Mucosa of descending colon (tissue), 3 donors: ENCODE measurements at places on chromosomes 3 and 15.
A peak's percentile ranks its signal among the peaks of the same experiment; 100 is the strongest.

DNA sequence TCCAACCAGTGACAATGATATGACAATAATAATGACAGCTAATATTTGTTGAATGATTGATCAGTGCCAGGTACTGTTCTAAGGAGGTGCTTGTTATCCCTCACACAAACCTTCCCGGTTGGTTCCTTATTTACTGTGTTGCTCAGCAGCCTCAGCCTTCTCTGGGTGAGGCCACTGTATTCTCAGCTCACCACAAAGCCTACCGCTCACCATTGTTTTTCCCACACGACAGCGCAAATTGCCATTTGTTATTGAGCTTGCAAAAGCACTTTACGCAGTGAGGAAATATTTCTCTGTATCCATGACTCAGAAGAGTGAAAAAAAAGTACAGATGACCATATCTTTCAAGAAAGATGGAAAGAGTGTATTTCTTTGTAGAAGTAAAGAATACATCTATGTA, 49.5 kb upstream of the PDZRN3 start:
- no peak for DNase-seq

DNA sequence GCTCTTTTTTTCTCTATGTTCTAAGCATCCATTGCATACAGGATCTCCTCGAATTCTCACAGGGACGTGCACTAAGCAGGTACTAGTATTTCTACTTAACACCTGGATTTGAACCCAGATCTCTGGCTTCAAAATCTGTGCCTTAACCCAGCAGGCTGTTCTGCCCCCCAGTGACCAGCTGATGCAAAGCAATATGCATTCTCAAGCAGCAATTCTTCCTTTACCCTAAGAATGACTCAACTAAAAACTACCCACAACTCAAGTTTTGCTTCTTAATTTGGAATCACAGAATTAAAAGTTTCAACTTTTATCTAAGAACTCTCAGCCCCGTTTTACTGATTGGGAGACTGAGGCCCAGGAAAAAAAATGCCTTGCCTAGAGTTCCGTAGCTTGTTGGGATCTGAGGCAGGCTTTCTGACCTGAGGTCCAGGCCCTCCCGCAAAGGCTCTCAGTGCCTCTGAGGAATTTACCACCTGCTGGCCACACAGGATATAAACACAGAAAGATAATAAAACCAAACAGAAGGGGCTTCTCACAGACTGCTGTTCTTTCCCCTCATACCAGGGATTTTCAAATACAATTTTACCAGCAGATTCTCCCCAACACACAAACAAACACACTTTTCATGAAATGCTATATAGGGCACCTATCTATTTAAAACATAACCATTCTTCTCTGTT, 115.4 kb upstream of the RAD18 start:
- no peak for DNase-seq

DNA sequence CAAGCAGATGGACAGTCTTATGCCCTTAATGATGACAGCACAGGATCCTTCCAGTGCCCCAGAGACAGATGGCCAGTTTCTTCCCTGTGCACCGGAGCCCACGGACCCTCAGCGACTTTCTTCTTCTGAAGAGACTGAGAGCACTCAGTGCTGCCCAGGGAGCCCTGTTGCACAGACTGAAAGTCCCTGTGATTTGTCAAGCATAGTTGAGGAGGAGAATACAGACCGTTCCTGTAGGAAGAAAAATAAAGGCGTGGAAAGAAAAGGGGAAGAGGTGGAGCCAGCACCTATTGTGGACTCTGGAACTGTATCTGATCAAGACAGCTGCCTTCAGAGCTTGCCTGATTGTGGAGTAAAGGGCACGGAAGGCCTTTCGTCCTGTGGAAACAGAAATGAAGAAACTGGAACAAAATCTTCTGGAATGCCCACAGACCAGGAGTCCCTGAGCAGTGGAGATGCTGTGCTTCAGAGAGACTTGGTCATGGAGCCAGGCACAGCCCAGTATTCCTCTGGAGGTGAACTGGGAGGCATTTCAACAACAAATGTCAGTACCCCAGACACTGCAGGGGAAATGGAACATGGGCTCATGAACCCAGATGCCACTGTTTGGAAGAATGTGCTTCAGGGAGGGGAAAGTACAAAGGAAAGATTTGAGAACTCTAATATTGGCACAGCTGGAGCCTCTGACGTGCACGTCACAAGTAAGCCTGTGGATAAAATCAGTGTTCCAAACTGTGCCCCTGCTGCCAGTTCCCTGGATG, 198.7 kb downstream of the AKAP13 start:
- peak; percentile 87 for DNase-seq

DNA sequence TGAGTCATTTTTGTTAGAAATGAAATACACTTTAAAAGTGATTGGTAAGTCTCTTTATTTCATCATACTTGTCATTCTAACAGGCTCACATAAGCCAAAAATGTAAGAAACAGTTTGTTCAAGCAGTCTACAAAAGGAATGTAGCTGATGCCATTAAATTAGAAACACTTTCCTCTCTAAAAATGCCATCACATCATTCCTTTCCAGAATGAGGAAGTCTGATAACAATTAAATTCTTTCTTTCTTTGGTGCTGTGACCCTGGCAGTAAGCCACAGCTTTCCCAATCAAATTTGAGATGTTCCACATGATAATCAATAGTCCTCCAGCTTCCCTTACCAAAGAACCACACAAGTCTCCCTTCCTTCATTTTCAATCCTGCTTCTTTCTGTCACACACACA, 9.4 kb upstream of the P2RY1 start:
- no peak for DNase-seq

DNA sequence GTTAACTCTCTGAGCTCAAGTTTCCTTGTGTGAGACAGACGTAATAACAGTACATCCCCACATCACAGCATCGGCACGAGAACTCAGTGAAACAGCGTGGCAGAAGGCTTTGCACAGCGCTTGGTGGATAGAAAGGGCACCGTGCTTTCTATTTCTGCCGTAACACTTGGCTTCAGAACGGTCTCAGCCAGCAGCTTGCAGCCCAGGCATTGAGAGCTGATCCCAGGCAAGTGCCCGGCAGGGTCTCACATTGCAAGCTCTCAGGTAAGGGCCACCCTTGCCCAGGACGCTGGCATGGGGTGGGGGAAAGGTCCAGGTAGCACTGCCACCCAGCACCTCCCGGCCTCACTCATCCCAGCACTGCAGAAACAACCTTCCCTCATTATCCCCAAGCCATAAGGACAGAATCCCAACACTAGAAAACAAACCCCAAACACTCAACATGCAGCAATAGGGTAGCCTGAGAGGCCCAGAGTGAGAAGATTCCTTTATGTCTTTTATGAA, 70.5 kb upstream of the ITGA11 start:
- DNase-seq, result no peak

DNA sequence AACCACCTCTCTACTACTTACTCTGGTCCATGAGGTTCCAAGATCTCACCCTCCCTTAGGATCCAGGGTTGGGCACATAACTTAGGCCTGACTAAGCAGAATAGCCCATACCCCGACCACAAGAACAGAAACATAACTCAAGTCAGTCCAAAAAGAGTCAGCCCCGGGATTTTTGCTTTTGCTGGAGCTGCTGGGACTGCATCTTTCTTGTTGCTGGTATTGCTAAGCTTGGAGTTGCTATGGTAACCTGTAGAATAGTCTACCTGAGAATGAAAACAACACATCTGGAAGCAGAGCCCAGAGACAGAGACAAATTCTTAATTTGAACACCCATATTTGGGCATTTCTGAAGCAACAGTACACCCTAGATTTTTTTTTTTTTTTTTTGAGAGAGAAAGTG, 6.5 kb downstream of the RUBCN start:
- DNase-seq, result no peak

GRCh38 chr15:83512459-83512858, 65.3 kb downstream of the SH3GL3 start:
- DNase-seq, result no peak

DNA sequence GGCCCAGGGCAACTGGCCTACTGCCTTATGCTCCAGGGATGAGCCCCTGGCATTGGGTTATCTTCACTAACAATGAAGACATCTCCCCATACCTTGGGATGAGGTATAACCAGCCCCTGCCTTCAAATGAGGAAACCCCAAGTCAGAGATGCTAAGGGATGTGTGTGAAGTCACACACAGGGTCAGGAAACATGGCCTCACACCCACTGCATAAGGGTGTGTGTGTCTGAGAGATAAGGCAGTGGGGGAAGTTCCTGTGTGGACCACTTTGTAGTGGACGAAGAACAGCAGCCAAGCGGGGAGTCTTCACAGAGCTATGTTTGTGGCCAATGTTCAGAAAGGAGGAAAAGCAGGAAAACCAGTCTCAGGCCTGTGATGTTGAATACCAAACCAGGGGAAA, 10.5 kb downstream of the ELP6 start:
- DNase-seq, result no peak

DNA sequence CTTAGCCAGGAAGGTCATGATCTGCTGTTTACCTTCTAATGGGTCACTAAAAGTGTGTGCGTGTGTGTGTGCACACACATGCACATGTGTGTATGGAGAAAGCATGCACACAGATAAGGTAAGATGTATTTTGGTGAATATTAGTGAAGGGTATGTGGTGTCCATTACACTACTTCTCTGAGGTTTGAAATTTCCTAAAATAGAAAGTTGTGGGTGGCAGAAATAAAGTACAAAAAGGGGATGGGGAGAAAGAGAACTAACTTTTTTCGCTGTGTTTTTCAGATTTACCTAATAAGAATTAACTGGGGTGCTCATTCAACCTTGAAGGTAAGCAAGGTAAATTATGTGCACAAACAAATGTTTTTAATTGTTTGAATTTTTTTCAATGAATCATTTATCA, 24.4 kb upstream of the NR2E3 start:
- no peak for DNase-seq

DNA sequence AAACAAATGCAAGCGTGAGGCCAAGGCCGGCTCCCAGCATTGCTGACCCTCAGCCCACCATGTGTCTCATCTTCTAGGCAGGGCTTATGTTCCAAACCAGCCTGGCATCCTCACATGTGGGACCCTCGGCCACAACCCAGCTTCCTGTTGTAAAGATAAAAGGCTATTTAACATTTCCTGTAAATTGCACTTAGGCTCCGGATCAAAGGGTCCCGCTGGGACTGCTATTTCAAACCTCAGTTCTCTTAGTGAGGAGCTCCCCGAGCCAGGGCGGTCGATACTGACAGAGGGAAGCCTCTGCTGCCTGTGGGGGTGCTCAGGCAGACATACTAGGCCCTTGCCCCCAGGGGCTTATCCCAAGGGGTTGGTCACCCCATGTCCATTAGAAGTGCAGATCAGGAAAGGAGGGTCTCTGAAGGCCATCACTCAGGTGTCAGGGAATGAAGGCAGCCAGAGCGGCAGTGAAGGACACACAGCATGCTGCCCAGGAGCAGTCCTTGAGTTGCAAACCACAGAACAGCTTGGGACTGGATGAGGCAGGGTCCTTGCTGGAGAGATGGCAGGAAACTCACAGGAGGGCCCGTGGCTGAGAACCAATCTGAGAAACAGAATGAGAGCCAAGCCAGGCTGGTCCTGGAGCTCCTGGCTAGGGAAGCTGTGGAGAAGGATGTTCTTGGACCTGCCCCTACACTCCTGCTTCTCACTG, 239.9 kb downstream of the TLE3 start:
- DNase-seq, result no peak

- DNase-seq, result no peak
These were observed 263.7 kb upstream of the THBS1 start for GRCh38 chr15:39317225-39317624.

GRCh38 chr3:113897373-113897777, 50.4 kb upstream of the ZDHHC23 start:
- DNase-seq, result no peak

- no peak for DNase-seq
These were observed 9.0 kb downstream of the FBN1 start for GRCh38 chr15:48636511-48636910.

DNA sequence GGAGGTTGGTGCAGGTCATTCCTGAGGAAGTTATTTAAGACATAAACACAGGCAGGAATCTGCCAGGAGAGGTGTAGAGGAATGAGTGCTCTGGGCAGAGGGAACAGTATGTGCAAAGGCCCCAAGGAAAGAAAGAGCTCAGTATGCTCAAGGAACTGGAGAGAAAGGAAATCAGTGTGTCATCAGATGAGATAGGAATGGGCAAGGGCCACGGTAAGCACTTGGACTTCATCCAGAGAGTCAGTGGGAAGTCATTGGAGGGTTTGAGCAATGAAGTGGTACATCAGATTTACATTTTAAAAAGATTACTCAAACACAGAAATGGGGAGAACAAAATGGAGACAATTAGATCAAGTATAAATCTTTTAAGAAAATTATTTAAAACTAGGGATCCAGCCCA, 272.2 kb downstream of the ADAMTSL3 start:
- no peak for DNase-seq

DNA sequence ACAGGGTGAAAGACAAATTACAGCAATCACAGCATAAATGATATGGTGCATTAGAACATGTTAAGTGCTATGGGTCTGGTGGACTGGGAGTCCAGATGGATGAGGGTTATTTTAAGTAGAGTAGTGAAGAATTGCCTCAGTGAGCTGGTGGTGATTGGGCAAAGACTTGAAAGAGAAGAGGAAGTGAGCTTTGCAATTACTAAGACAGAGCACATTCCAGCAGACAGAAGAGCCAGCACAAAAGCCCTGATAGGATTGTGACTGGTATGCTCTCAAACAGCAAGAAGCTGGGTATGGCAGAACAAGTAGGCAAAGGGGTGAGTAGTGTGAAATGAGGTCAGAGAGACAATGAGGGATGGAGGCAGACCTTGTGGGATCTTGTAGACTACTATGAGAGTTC, 2.1 kb upstream of the ACKR4 start:
- no peak for DNase-seq

GRCh38 chr3:46269556-46269955, 27.3 kb downstream of the CCR3 start:
- no peak for DNase-seq

DNA sequence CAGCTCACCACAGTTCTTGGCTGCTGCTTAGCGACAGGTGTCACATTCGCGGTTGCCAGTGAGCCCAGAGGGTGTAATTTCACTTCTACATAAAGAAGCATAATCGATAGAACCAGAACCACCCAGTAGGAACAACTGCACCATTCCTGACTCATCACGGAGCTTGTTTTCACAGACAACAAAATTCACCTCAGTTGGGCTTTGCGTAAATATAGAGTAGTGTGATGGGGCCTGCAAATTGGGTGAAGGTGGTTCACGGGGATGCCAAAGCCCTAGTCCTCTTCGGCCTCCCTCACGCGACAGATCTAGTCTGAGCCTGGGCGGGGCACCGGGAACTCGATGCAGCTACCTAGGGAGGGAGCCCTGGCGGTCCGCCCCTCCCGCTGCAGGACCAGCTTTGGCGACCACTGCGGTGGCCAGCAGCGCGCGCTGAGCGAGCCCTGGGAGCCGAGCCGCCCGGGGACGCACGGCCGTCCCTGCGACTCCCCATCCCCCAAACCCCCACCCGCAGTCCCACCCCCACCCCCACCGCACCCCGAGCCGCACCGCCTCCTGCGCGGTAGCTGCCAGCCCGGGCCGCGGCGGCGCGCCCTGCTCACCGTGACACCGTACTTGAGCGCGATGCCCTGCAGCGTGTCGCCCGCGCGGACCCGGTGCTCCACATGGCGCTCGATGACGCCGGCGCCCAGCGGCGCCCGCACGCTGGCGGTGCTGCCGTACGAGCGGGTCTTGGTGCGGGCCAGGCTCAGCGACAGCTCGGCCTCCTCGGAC, 519 bp downstream of the LYSMD2 start:
- peak; percentile 69 for DNase-seq

- DNase-seq, result no peak
These were observed 24.6 kb upstream of the LRRFIP2 start for GRCh38 chr3:37198996-37199395.

- DNase-seq, result no peak
These were observed 565.7 kb downstream of the FGF12 start for GRCh38 chr3:192161661-192162060.

GRCh38 chr3:88034491-88035275, 24.1 kb downstream of the CGGBP1 start:
- no peak for DNase-seq

GRCh38 chr15:41622901-41623300, 37.3 kb upstream of the MGA start:
- no peak for DNase-seq
